Myocyte (in vitro differentiated cells): ENCODE measurements at places on chromosomes 6 and 20. TPM values are rescaled to one million over a fixed set of nuclear protein-coding genes. Genes with fewer than 3 reads are reported as not detected.

DNA sequence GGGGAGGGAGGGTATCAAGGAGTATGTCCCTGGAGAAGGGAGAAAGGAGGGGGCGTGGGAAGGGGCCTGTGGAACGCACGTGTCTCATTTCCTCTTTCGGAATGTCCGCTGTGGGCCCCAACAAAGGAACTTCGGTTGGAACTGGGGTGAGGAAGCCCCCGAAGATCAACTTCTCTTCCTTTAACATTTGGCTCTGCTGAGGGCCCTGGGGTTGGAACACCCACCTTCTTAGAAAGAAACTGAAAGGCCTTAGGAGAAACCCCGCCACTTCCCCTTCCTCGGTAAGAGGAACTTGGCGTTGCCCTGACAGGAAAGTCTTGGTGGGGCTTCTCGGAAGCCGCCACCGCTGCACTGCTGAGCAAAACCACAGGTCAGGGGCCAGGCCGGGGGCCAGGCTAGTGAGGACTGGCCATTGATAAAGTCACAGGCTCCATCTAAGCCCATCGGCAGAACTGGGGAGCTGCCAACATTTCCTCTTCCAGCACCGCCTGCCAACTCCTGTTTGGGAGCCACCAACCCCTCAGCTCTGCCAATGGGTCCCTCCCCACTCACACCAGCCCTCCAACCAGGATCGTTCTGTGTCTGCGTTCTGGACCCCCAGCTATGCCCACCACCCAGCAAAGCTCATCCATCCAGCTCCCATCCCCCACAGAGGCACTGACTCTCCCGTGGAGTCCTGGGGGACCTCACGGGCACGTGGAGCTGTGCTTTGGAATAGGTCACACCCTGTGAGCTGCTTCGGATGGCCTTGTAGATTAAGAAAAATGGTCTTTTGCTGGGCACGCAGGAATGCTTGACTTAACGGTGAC is 44.8 kb downstream of the FGD2 start:
- no peak for DNase-seq

The RSPO3 gene
- total RNA-seq, result 0.53 and 0.62 TPM in 2 replicates

GRCh38 chr20:41526327-41526726 is 91.8 kb downstream of the CHD6 start:
- no peak for DNase-seq

GRCh38 chr6:53244399-53244931 is 95.8 kb upstream of the GCM1 start:
- no peak for DNase-seq

- DNase-seq, result no peak
Measured at GRCh38 chr20:57710841-57711240, 1.0 kb upstream of the PMEPA1 start.

GRCh38 chr20:36030149-36030548 is 61.8 kb downstream of the CNBD2 start:
- DNase-seq, result peak; percentile 64

DNA sequence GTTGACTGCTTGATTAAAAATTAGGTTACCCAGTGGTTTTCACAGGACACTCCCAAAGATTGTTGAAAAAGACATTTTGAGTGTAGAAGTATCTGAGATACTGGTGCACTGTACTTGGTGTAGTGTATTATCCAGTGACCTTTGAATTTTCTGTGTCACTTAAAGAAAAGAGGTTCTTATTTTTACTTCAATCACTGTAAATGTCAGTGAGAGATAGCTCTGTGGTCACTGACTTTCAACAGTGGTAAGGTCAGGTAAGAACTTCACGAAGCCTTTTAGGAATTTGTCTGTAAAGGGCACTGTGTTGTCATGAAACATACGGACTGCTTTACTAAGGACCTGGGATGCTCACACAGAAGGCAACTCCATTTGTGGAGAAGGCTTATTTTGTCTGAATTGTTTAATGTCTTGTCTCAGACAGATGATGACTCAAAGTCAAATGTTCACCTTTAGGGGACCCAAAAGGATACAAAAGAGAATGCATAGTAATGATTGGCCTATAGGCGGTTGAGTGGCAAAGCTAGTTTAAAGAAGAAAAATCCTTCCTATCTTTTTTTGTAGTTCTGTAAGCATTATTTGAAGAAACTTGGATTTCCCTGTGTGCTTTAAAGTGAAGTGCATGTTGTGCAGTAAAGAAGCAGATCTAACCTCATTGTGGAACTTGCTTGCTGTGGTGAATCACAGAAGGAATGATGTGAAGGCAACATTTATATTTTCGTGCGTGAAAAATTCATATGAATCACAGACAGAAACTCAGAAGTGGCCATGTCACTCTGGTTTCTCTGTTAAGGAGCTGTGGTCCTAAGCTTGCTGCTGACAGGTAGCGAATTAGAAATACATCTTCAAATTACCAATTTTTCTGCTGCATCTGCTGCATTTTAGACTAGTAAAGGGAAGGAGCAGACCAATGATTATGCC is 47.3 kb downstream of the ZFAND3 start:
- no peak for DNase-seq

GRCh38 chr6:85679445-85680123 is 36.9 kb upstream of the SYNCRIP start:
- no peak for DNase-seq

- no peak for DNase-seq
Measured at GRCh38 chr20:62359043-62359490, 8.0 kb downstream of the LAMA5 start.

DNA sequence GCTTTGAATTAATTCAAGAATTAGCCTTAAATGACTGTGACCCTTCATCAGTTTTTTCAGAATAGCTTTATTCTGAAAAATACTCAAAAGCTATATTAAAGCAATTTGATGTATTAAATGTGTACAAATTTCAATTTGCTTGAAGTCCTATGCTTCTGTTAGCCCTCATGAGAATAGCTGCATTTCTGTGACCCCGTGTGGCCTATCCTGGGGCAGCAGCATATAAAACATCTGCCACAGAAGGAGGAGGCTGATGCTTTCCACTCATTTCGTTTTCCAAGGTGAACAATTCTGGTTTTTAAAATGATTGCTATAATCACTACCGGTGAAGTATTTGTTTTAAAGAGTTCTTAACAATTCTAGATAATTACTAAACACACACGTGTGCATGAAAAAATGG is 360.3 kb downstream of the BTBD9 start:
- no peak for DNase-seq

The C6orf141 gene
- total RNA-seq, result 0.08 TPM in 1 of 2 replicates, not detected in the other

DNA sequence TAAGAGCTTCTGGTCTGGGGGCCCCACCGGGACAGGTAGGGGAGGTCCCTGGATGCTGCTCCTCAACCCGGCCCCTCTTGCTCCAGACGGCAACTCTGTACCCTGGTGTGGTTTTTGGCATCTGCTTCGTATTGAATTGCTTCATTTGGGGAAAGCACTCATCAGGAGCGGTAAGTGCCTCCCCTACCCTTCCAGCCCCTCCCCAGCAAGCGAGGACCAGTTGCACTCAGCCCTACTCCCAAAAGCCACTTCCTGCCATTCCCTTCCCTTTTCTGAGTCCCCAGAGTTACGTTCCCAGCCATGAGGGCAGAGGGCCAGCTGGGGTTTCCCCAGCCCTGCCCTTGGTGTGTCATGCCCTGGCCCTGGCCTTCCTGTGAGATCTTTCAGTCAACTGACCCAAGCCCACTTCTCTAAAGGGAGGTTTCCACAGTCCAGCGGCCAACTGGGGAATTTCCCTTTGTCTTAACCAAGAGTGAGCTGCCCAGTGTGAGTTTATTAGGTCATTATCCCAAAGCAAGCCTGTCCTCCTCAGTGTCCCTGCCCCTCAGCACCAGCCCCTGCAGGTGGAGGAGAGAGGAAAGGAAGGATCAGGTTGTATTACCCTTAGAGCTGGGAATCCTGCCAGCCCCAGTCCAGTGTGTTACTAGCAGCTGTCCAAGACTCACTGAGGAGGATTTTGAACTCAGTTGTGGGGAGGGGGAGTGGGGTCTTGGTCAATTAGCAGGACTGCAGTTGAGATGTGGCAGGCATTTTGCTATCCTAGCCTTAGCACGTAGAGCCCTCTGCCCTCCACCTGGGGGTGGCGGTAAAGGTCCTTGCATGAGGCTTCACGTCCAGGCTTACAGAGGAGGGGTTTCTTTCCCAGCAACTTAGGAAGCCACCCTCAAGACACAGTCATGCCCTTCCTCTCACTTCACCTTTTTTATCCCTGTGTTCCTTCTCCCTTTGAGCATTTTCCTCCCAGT is 45.8 kb downstream of the TM9SF4 start:
- DNase-seq, result peak; percentile 93

The FGD2 gene
- not detected in 2 replicates for total RNA-seq

- DNase-seq, result peak; percentile 85
Measured at GRCh38 chr6:104625536-104625935, 234.2 kb downstream of the HACE1 start.

The TNFRSF6B gene
- total RNA-seq, result 4.9 and 5.2 TPM in 2 replicates

The ELOVL4 gene
- 1.9 and 2.2 TPM in 2 replicates for total RNA-seq

DNA sequence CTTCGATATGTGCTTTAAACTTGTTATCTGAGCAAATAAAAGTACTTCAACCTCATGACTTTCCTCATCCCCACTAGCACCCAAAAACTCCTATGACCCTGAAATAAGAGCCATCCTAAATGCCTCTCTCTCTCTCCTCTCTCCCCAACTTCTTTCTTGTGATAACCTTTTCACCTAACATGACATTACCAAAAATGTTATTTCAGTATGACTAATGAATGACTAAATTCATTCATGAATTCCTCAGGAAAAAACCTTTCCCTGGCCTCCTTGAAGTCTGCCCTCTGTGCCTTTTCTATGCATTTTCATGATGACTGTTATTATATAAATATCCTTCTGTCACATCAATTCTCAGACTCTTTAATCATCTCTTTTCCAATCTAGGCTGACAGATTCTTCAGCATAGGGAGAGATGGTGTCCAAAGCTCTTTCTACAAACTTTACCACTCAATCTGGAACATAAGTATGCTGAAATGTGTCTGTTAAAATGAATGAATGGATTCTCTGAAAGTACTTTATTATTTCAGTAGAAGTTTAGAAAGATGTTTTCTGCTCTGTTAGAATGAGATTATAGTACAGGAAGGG is 114.3 kb upstream of the GGTLC1 start:
- DNase-seq, result no peak

- no peak for DNase-seq
Measured at GRCh38 chr6:166308033-166308768, at the start of gene PRR18. PRR18 (minus strand) TSS chr6:166308392; CDS start chr6:166308142, 250 bp downstream.

- peak; percentile 83 for DNase-seq
Measured at GRCh38 chr6:82909551-82909950, 156.1 kb downstream of the UBE3D start.

DNA sequence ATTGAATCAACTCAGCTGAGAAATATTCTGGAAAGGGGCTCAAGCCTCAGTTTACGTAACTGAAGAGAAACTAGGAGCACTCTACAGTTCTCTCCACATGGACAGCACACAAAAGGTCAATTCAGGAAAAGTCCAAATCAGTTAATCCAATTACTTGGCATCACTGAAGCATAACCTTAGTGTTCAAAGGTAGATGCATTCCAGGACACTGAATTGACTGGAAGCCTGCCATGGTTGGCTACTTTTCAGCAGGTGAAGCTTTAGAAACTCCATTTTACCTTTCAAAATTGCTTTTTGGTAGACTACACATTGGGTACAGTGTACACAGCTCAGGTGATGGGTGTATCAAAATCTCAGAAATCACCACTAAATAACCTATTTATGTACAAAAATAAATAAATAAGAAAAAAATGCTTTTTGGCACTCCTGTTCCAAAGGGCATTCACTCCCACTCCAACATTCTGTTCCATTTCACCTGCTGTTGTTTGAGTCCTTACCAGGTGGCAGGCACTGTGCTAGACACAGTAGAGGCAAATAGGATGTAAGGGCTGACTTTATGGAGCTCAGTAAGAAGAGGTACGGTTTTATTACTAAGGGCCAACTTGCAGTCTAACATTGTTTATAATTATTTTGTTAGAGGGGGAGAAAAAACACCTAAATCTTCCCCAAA is 153.4 kb downstream of the FAXC start:
- DNase-seq, result no peak

DNA sequence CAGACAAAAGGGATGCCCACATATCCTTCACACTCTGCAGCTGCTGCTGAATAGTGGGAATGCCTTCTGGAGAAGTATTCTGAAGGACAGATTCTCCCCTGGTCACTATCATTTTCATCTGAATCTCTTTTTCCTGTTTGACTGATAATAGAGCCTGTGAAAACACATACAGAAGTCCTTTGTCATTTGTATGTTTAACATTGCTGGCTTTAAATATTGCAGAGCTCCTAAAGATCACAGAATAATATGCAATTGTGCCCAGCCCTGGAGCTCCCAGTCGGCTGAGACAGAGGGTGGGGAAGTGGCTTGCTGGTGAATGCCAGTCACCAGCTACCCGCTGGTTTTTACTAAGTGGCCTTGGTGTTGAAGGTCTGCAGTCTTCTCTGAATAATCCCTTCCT is 272.3 kb downstream of the SYNE1 start:
- no peak for DNase-seq

- DNase-seq, result no peak
Measured at GRCh38 chr6:7579851-7580250, 10.1 kb upstream of the SNRNP48 start.

DNA sequence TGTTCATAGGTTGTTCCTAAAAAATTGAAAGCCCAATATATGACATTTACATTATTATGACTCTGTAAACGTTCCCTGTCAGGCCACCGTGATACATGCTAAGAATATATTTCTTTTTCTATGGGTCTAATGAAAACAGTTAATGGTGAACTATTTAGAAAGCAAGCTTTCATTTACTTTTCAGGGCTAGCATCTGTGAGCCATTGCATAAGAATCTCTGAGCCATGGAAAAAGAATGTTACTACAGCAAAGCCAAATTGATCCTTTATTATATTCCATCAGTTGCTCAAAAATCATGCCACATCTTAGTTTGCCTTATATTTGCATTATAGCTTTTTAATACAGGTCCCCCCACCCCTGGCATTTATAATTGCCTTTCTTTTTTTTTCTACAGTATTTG is 275.5 kb downstream of the ZFAND3 start:
- peak; percentile 13 for DNase-seq

The SLC12A5 gene
- not detected in 2 replicates for total RNA-seq

GRCh38 chr6:23620911-23621401 is 505.1 kb upstream of the NRSN1 start:
- peak; percentile 1 for DNase-seq

DNA sequence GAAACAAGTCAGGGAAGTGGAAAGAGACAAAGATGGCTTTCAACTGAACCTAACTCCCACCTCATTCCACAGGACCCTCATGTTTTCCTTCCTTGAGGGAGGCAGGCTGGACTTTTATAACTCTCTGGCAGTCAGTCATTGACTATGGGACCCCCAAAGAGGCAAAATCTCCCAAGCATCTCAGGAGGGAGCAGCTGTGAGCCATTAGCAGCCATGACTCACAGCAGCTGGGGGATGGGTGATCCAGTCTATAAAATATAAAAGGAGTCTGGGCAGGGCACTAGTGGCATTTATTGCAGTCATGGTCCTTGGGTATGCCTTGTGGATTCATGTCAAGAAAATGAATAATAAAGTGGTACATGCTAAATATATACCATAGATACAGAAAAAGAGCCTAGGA is 387.0 kb upstream of the CHD6 start:
- DNase-seq, result no peak

The DEFB119 gene
- not detected in 2 replicates for total RNA-seq

- DNase-seq, result peak; percentile 68
Measured at GRCh38 chr20:49676581-49677291, 36.9 kb downstream of the B4GALT5 start.

The OLIG3 gene
- not detected in 2 replicates for total RNA-seq

- no peak for DNase-seq
Measured at GRCh38 chr6:24949020-24949569, 13.3 kb upstream of the RIPOR2 start.

The HACE1 gene
- total RNA-seq, result 7.0 and 9.0 TPM in 2 replicates

The PRL gene
- not detected in 2 replicates for total RNA-seq

- no peak for DNase-seq
Measured at GRCh38 chr6:75333676-75334200, 49.1 kb upstream of the TMEM30A start.

GRCh38 chr20:5092765-5093339 is 26.9 kb downstream of the PCNA start:
- no peak for DNase-seq
